Epithelial cell of proximal tubule (primary cell): ENCODE measurements at places on chromosomes 6 and 20.
A peak's percentile ranks its signal among the peaks of the same experiment; 100 is the strongest.

GRCh38 chr6:161110028-161110779, 118.6 kb downstream of the MAP3K4 start:
- DNase-seq: no peak

GRCh38 chr6:64160486-64160885, 524.9 kb downstream of the PHF3 start:
- DNase-seq: no peak

DNA sequence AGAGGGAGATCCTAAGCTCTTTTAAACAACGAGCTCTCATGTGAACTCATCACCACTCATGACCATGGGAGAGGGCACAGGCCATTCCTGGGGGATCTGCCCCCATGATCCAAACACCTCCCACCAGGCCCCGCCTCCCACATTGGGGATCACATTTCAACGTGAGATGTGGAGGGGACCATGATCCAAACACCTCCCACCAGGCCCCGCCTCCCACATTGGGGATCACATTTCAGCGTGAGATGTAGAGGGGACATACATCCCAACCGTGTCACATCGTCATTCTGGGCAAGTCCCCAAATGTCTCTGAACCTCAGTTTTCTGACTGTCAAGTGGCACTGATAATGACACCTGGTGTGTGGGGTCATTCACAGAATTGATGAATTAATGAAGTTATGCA, 641.8 kb downstream of the CDH26 start:
- no peak for DNase-seq

DNA sequence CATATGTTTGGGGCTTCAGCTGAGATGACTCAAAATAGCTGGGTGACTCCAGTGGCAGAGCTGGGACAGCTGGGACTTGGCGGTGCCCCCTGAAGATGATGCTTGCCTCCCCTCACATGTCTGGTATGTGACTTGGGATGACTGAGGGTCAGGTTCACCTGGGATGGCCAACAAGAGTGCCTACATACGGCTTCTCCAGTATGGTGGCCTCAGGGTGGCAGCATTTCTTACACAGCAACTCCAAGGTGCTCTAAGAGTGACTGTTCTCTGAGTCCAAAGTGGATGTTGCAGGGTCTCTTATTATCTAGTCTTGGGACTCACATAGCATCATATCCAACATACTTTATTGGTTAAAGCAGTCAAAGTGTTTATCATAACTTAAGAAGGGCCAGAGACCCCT, 87.8 kb upstream of the CENPW start:
- DNase-seq: no peak

GRCh38 chr20:48158014-48158413, 372.7 kb upstream of the SULF2 start:
- no peak for DNase-seq

- no peak for DNase-seq
These were observed 18.7 kb downstream of the PABPC1L start for GRCh38 chr20:44928595-44928994.

DNA sequence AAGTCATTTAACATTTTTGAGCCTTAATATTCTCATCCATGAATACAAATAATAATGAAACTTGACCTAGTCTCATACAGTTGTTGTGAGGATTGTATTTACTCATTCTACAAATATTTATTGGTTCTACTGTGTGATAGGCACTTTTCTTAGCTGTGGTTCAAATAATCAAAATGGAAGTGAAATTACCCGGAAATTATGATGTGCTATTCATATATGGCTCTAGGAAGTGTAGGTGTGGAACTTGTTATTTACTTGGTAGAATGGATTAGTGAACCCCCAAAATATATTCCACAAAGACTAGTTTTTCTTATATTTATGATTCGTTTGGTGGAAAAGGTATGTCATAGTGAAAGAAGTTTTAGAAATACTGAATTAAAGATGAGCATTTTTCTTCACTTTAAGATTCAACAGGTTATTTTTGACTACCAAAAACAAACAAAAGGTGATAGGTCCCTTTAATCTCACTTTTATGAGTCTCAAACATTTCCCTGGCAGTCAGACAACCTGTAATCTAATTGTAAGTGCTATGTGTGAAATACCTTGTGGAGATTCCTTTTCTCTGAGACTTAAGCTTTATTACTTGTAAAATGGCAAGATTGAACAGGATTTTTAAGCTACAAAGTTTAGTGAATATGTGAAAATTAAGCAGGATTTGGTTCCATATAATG, 77.8 kb downstream of the STXBP5 start:
- no peak for DNase-seq

DNA sequence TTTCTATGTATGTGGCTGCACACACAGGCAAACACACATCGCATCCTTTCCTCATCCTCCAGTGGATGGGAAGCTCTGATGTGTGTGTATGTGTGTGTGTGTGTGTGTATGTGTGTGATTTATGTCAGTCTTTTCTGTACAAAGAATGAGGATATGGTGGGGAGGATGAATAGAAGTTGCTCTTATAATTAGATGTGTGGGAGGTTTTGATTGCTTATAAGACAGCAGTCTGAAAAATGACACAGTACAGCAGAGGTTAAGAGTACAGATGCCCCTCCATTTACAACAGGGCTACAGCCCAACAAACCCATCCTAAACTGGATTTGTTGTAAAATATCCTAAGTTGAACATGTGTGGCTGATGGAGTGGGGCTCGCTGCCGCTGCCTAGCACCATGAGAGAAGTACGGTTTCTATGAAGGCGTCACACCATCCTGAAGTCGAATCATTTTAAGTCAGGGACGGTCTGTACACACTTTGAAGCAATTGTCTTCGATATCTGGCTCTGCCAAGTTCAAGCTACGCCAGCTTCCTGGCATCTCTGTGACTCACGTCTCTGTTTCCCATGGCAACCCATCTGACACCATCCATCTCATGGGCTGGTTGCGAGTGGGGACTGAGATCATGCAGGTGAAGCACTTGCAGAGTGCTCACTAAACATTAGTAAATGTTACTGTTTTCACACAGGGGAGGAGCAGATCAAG, 252.6 kb downstream of the MYLK4 start:
- peak; percentile 63 for DNase-seq

- no peak for DNase-seq
These were observed 134.6 kb upstream of the SYNDIG1 start for GRCh38 chr20:24334830-24335229.

GRCh38 chr20:36974660-36975059, 23.2 kb upstream of the SAMHD1 start:
- no peak for DNase-seq

- DNase-seq: no peak
These were observed 78.9 kb downstream of the SULF2 start for GRCh38 chr20:47706345-47706744.

GRCh38 chr6:69232496-69232895, 564.3 kb downstream of the LMBRD1 start:
- no peak for DNase-seq

GRCh38 chr6:29924731-29925130, 17.6 kb upstream of the HLA-A start:
- no peak for DNase-seq

DNA sequence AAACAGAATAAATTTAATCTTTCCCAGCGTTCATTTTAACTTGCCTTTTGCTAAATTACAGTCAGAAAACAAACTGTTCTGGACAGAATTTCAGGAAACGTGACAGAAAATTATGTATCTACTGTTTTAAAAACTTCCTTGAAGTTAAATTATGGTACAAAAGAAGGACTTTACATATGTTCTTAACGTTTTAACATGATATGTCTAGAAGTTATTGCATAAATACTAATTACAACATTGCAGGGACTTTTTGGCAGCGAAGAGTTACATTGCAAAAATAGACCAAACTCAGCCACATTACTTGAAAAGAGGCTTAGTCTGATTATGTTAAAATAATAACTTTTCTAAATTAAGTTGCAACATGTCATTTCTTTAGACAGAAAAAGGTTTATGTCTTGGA, 142.1 kb upstream of the IMPG1 start:
- DNase-seq: no peak

DNA sequence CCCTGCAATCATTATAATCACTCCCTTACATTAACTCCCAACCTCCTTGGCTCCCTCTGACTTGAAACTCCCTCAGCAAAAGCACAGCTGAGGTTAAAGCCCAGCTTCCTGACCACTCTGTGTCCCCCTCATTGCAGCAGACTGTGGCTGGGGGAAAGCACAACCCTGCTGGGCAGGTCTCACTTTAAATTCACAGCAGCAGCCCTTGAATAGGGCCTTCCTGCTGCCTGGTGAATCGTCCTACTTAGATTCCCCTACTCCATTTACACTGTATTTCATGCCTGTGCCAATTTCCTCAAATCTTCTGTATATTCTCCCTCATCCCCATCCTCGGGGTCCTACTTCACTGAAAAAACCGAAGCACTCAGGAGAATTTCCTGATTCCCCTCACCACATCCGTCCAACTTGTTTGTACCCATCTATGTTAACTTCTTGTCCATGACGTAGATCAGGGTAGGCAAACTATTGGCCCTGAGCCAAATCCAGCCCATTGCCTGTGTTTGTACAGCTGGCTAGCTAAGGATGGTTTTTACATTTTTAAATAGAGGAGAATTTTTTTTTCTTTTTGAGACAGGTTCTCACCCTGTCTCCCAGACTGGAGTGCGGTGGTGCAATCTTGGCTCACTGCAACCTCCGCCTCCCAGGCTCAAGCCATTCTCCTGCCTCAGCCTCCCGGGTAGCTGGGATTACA, 31.5 kb upstream of the GCM1 start:
- DNase-seq: no peak

DNA sequence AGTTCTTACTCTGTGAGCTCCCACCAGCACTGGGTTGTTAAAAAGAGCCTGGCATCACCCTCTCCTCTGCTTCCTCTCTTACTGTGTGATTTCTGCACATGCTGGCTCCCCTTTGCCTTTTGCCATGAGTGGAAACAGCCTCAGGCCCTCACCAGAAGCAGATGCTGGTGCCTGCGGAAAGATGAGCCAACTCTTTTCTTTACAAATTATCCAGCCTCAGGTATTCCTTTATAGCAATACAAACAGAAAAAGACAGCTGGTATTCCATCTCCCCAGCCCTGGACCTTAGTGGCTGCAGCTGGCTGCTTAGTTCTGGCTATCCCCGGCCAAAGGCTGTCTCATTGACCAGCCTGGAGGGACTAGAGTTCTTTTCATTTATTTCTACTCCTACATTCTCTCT, 129.1 kb downstream of the IMPG1 start:
- DNase-seq: no peak

GRCh38 chr6:168067081-168067759, 11.8 kb downstream of the FRMD1 start:
- DNase-seq: no peak

DNA sequence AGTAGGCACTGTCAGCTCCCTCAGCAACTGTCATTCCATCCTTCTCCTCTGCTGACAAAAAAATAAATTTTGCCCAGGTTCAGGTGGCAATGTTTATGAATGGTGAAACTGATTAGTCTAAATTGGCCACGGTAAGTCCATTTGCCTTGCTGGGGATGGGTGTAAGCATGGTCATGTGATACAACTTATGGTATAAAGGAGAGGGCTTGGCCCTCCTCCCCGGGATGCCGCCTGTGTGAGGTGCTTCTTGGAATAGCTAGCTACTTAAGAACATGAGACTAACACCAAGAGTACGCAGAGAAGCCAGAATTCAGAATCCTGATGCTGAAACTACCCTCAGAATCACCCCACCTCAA, 94.4 kb upstream of the MAP7 start:
- no peak for DNase-seq

DNA sequence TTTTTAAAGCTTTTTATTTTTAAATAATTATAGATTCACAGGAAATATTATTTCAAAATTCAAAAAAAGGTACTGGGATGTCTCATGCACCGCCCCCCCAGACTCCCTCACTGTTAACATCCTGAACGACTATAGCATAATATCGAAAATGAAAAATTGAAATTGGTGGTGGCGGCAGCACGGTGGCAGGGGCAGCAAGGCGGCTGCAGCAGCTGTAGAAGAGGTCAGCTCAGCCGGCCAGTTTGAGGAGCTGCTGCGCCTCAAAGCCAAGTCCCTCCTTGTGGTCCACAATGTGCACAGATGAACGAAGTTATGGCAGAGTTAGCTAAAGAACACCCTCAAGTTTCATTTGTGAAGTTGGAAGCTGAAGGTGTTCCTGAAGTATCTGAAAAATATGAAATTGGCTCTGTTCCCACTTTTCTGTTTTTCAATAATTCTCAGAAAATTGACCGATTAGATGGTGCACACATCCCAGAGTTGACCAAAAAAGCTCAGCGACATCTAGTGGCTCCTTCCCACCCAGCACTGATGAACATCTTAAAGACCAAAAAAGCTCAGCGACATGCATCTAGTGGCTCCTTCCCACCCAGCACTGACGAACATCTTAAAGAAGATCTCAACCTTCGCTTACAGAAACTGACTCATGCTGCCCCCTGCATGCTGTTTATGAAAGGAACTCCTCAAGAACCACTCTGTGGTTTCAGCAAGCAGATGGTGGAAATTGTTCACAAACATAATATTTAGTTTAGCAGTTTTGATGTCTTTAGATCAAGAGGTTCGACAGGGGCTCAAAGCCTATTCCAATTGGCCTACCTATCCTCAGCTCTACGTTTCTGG, 100.8 kb downstream of the FAM217A start:
- DNase-seq: no peak

DNA sequence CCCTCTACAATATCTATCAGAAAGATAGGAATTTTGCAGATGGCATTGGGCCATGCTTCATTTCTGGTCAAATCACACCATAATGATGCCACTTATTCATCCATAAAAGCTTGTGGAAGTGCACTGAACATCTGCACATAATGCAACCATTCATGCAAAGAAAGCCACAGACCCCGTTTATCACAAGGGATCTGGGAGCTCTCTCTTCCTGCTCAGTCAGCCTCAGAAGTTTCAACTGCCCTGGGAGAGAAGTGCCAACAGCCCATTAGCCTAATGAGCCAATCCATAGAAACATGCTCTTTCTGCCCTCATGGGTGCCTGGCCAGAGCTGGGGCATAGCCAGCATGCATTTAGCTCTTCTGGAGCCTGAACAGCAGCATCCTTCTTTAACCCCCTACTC, 85.8 kb downstream of the SLC35F1 start:
- DNase-seq: no peak

- no peak for DNase-seq
These were observed 96.2 kb upstream of the RNF217 start for GRCh38 chr6:124866040-124866439.

GRCh38 chr6:70985156-70985555, 28.3 kb upstream of the B3GAT2 start:
- no peak for DNase-seq

- DNase-seq: no peak
These were observed 108.7 kb upstream of the MAP3K4 start for GRCh38 chr6:160882791-160883279.

GRCh38 chr6:4613381-4613780, 162.8 kb upstream of the CDYL start:
- no peak for DNase-seq

- no peak for DNase-seq
These were observed 4.4 kb downstream of the PGK2 start for GRCh38 chr6:49782725-49783124.

DNA sequence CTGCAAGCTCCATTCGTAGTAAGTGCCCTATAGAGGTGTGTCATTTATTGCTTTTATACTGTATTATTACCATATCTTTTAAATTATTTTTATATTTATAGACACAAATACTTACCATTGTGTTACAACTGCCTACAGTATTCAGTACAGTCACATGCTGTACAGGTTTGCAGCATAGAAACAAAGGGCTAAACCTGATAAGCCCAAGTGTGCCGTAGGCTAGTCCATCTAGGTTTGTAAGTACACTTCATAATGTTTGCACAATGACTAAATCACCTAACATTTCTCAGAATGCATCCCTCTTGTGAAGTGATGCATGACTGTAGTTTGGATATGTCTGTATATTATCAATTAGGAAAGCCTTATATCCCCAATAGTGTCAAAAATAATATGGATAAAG, 122.8 kb downstream of the CLVS2 start:
- DNase-seq: no peak
